ENCODE measurements at places on chromosomes 11 and 22.

DNA sequence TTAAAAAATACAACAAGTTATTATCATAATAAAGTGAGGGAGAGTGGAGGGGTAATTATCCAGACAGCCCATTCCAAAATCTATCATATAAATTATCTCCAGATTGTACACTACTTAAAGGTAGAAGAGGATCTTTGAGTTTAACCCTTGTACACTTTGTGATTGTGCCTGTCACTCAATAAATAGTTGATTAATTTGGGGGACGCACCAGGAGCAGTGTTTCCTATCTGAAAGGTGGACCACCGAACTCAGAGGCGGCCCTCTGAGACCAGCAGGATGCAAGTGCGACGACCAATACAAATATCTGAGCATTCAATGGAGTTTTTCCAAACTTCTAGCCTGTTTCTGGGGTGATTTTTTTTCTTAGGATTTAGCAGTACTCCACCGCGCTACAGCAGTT lies 1.1 kb upstream of the CECR2 start:
- no peak for DNase-seq

DNA sequence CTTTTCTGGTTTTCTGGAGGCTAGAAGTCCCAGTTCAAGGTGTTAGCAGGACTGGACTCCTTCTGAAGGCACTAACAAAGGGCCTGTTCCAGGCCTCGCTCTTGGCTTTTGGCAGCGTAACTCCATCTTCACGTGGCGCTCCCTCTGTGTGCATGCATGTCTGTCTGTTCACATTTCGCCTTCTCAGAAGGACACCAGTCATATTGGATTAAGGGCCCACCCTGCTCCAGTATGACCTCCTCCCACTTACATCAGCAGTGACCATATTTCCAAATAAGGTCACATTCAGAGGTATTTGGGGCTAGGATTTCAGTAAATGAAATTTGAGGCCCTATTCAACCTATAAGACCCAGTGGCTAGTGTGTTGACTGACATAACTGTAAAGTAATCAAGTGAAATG lies 20.0 kb downstream of the APLP2 start:
- DNase-seq: no peak

- DNase-seq: peak; percentile 42
Measured at GRCh38 chr11:88102598-88102934, 72.7 kb downstream of the RAB38 start.

GRCh38 chr11:64099436-64099835 lies 63.7 kb downstream of the FLRT1 start:
- no peak for DNase-seq

- no peak for DNase-seq
Measured at GRCh38 chr11:26851291-26851690, 129.4 kb upstream of the SLC5A12 start.

DNA sequence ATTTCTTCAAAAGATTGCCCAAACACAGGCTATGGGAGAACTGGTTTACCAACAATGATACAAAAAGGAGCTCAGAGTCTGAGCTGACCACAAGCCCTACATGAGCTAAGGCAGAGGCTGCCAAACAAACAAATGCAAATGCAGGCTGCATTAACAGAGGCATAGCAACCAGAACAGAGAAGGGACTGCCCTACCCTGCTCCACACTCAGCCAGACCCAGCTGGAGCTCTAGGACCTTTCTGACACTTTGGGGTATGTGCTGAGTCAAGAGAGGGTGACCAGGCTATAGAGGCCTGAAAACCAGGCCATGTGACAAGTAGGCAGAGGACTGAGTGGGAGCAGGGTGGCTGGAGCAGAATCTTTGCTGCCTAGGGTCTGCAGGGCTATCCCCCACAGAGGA lies 17.8 kb upstream of the P2RY2 start:
- no peak for DNase-seq

GRCh38 chr22:24474649-24475255 lies 20.4 kb upstream of the UPB1 start:
- no peak for DNase-seq

DNA sequence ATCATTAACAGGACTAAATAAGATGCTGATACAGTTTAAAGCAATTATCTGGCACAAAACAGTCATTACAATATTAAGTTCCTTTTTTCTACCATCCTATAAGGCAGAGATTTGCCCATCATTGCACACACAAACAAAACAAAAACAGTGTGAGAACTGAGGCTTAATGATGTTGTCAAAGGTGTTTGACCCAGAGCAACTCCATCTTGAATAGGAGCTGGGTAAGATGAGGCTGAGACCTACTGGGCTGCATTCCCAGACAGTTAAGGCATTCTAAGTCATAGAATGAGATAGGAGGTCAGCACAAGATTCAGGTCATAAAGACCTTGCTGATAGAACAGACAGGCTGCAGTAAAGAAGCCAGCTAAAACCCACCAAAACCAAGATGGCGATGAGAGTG lies 33.2 kb downstream of the CTSC start:
- DNase-seq: no peak

DNA sequence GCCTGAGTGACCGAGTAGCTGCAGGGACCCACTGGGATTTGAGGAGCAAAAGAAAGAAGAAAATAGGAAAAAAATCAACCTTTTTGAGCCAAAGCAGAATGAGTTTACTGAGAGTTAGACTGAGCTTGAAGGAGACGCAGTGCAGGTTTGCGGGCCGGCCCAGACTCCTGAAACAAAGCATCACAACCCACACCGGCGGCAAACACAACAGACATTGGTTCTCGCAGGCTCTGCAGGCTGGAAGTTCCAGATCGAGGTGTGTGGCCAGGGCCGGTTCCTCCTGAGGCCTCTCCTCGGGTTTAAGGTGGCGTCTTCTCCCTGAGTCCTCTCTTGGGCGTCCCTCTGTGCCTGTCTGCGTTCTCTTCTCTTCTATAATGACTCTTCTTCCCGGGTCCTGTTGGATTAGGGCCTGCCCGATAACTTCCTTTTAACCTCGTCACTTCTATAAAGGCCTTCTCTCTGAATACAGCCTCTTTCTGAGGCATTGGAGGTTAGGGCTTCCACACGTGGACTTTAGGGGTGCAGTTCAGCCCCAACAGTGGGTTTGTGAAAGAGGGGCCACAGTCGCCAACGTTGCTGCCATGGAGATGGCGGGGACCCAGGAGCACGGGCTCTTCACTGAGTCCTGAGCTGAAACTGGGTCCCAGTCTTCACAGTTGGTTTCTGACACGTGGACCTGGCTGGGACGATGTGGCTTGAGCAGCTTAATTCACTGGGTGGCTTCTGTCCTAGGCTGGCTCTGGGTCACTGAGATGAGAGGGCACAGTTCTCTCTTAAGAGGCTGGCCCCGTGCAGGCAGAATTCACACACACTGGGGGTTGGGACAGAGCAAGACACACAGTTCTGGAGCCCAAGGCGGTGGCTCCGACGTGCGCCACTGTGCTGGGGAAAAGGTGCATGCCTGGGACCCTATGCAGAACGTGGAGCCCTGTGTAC lies 1047.7 kb downstream of the BRD1 start:
- DNase-seq: no peak

GRCh38 chr11:66569076-66569475 lies 670 bp upstream of the CTSF start:
- no peak for DNase-seq

DNA sequence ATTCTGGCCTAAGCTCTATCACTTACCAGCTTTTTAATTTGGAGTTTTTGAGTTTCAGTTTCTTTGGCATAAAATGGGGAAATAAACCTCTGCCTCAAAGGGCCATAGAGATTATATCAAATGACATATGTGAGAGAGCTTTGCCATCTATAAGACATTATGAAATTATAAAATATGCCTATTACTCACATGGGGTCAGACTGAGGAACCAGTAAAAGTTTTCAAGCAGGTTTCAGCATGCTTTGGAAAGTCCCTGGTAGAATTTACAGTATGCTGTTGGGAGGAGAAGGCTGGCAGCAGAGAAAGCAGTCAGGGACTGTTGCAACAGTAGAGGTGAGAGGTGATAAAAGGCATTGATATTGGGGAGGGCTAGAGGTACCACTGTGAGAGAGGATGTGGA lies 13.6 kb upstream of the MTNR1B start:
- peak; percentile 25 for DNase-seq

- DNase-seq: no peak
Measured at GRCh38 chr22:45181240-45181639, 17.5 kb downstream of the NUP50 start.

DNA sequence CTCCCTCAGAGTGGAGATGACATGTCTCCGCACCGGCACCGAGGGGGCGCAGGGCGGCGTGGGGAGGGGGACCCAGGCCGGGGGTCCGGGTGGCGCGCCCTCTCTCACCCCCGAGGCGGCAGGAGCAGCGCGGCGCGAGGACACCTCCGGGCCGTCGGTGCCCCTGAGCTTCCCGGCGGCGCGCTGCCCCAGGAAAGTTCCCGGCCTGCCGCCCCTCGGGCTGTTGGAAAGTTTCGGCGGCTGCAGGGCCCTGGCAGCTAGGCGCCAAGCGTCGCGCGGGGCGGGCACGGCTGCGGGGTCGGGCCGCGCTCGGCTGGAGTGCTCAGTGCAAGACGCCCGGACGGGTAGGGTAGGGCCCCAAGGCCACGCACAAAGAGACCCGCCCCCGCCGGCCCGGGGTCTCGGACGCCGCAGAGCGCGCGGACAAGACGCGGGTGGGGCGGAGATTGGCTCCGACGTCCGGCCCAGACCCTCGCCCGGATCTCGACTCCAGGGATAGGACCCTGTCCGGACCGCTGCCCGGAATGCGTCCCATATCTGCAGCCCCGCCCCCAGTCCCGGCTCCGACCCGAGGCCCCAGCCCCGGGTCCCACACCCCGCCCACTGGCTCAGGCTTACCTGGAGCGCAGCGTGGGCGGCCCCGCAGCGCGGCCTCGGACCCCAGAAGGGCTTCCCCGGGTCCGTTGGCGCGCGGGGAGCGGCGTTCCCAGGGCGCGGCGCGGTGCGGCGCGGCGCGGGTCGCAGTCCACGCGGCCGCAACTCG lies 471 bp downstream of the ARVCF start:
- no peak for DNase-seq

GRCh38 chr11:13000116-13000515 lies 9.0 kb upstream of the RASSF10 start:
- no peak for DNase-seq

DNA sequence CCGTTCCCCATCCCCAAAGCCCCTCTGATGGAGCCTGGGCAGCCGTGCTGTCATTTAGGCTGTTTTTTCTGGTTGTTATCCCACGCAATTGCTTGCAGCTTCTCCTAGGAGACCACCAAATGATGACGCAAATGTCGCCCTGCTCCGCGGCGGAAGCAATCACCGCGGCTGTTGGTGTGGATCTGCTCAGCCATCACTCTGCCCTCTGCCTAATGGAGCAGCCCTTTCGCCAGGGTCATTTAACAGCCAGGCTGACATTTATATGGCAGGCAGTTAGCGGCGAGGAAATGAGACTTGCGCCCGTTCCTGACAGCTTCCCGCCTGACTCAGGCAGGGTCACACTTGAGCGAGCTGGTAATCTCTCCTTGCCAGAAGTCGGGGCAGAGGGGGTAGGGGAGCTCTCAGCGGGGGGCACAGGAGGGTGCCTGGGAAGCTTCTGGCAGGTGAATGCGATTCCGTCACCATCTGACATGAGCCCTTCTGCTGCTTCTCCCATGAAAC lies 97.9 kb upstream of the RTL6 start:
- no peak for DNase-seq

- DNase-seq: no peak
Measured at GRCh38 chr22:44221710-44222475, 41.2 kb downstream of the PARVG start.

- no peak for DNase-seq
Measured at GRCh38 chr11:18958221-18958910, 19.2 kb upstream of the MRGPRX1 start.
